ENCODE measurements at places on chromosomes 3 and 15.

DNA sequence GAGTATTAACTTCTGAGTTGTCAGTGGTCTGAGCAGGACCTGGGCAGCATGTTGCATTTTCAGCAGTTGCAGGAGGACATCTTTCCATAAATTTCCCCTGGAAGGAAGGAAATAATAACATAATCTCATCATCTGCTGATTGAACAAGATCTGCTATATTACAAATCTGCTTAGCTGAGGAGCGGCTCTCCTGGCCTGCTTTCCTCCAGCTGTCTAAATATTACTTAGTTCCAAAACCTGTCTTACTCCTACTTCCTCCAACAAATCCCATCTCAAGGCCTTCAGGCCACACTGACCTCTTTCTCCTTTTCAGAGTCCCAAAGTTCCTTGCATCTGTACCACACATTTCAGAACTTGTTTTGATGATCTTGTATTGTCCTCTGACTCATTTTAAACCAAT is 364.4 kb upstream of the MCTP2 start:
- H3K27ac ChIP-seq: no peak overlapping the region
- H3K4me1 ChIP-seq: no peaks in the 10 kb centered on the region
- H3K4me3 ChIP-seq: no peak overlapping the region
- H3K36me3 ChIP-seq: no peaks in the 10 kb centered on the region
- no peaks in the 10 kb centered on the region for H3K27me3 ChIP-seq
- DNase-seq: no peak

GRCh38 chr3:159239059-159239458 is 437.2 kb downstream of the MFSD1 start:
- no peaks in the 10 kb centered on the region for H3K36me3 ChIP-seq
- no peak overlapping the region for H3K27ac ChIP-seq
- no peaks in the 10 kb centered on the region for H3K27me3 ChIP-seq
- DNase-seq: no peak
- H3K4me1 ChIP-seq: no peaks in the 10 kb centered on the region
- H3K4me3 ChIP-seq: no peak overlapping the region

DNA sequence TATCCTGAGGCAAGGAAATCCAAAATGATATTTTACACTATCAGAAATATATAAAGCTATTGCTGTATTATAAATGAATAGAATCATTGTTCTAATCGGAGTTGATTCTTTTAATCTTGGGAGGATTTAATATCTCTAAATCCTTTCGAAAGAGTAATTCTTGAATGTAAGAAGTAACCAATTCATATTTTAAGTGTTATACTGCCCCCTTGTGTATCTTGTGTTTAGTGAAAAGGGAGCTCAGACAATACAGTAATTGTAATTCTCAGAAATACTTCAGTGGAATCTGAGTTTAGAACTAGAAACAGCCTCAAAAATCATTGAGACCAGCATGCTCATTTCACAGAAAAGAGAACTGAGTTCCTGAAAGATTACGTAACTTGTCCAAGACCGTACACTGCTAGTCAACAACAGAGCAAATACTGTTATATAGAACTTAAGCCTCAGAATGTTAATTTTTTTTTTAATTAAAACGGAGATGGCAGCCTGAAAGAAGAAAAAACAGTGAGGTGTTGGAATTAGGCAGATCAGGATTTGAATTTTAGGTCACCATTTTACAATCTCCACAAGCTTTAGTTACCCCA is 42.9 kb downstream of the PLCH1 start:
- H3K27ac ChIP-seq: no peak overlapping the region
- DNase-seq: no peak
- H3K4me1 ChIP-seq: no peaks in the 10 kb centered on the region
- no peaks in the 10 kb centered on the region for H3K27me3 ChIP-seq
- no peak overlapping the region for H3K4me3 ChIP-seq
- no peaks in the 10 kb centered on the region for H3K36me3 ChIP-seq

DNA sequence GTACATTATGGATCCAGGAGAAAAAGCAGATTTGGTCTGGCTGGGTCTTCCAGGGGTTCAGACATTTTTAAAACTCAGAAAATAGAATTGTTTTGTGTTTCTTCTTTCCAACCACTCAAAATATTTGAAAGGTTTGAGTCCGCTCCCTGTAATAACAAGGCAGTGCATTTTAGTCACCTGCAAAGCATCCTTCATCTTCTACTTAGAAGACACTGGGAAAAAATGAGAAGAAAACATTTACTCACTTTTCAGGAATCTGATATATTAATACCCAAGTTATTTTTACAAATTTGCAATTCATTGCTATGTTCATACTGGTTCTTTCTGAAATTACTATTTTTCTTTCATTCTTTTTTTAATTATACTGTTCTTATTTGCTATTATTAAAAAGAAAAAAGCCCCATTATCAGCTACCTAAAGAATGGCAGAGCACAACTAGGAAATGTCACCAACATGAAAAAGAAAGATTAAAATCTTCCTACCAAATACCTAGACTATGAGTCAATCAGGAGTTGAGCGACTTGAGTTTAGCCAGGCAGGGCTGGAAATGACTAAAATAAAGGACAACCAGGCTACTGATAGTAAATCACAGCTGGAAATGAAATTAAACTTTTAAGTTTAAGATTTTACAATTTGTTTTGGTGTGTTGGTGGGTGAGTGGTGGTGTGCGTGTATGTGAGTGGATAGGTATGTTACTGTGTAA is 280.3 kb upstream of the THBS1 start:
- H3K4me3 ChIP-seq: no peak overlapping the region
- DNase-seq: no peak

- no peak for DNase-seq
- H3K27ac ChIP-seq: no peak overlapping the region
- H3K27me3 ChIP-seq: no peaks in the 10 kb centered on the region
- no peaks in the 10 kb centered on the region for H3K36me3 ChIP-seq
- H3K4me1 ChIP-seq: no peaks in the 10 kb centered on the region
Observed at GRCh38 chr3:112504123-112504522, 4.9 kb upstream of the BTLA start.

GRCh38 chr3:66418475-66418931 is 82.3 kb downstream of the LRIG1 start:
- DNase-seq: no peak
- no peaks in the 10 kb centered on the region for H3K27me3 ChIP-seq
- no peak overlapping the region for H3K4me3 ChIP-seq

DNA sequence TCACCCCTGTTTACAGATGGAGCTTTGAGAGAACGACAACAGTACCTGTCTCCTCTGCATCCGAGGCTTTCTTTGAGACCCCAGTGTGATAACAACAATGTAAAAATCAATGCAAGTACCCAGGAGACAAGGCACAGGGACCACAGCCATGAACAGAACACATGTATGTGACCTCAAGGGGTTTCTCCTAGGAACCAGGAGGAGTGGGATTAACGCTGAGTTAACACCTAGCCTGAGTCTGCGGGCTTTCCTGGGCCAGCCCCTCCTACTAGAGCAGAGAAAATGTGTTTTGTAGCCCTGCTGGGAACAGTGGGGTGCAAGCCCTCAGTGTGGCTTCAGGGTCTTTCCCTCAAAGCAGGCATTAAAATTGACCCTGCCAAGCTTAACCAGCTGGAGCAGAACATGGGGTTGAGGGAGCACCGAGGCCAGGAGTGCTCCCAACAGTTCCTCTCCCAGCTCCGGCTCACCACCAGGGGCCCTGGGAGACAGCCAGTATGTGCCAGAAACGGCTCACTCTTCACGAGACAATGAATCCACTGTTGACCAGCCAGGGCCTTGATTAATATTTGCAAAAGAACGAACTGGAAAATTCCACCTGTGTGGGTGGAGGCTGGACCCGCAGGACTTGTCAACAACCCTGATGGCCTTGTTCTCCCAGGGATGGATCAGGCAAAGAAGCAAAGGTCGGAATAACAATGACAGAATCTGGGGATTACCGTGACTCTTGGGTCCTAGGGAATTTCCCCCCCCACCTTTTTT is 3.6 kb downstream of the CHDH start:
- peaks cover 3% of the 10 kb centered on the region for H3K4me1 ChIP-seq
- DNase-seq: peak; percentile 46
- no peaks in the 10 kb centered on the region for H3K27me3 ChIP-seq
- H3K4me3 ChIP-seq: no peak overlapping the region
- H3K27ac ChIP-seq: peak overlapping the region; percentile 11

DNA sequence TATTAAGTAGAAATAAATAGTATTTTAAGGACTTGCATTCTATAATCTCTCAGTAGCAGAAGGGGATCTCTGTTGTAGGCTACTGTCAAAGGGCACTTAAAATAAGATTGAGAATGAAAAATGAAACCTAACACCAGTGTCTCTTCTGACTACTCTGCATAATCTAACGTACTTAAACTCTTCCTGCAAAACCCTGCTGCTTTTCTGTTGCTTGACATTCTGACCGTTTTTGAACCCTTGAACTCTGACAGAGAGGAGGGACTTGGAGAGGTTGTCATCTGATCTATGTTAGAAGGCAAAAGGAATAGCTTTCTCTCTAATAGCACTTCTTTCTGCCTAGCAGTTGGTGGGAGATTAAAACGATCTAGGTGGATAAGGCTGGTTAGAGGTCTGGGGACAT is 204.6 kb downstream of the ZIC1 start:
- no peak overlapping the region for H3K4me3 ChIP-seq
- H3K4me1 ChIP-seq: no peaks in the 10 kb centered on the region
- H3K27me3 ChIP-seq: no peaks in the 10 kb centered on the region
- no peaks in the 10 kb centered on the region for H3K36me3 ChIP-seq

DNA sequence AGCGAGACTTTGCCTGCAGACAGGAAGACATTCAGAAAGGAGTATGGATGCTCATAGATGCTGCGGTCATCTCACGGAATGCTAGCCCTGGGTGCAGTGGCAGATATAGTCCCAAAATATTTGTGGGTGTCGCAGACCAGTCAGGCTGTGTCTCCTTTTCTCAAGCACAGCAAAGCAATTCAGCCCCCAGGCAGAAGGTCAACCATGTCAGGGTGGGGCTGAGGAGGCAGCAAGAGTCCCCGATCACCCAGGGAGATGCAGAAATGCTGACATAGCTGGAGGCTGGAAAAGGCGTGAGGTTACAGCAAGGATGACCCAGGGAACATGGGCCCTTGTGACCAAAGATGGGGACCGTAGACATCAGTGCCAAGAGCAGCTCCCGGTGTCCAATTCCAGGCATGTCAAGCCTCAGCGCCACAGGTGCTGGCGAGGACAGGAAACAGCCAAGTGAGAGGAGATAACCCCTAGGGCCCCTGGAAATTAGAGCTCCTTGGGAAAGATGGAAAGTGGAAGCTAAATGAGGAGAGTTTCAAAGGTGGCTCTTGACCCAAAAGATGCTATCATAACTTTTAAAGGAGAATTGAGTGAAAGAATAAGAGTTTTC is 81.2 kb upstream of the ABHD17C start:
- H3K27ac ChIP-seq: no peak overlapping the region
- H3K36me3 ChIP-seq: no peaks in the 10 kb centered on the region
- H3K4me3 ChIP-seq: no peak overlapping the region
- H3K4me1 ChIP-seq: no peaks in the 10 kb centered on the region
- H3K27me3 ChIP-seq: no peaks in the 10 kb centered on the region
- no peak for DNase-seq

DNA sequence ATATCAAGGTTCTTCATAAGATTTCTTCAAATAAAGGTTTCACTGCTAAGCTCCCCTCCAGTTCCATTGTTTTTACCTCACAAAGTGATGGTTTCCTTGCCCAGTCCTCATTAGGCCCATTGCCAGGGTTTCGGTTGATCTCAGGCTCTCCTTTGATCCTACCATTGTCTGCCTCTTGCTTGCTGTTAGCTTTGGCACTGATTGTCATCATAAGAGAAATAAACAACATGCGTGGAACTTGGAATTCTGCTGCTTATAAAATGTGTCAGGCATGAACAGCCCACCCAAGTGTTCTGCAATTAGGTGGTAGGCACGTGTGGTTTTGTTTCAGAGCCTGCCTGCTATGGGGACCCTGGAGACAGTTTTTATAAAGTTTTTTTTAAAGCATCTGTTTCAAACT is 107.6 kb upstream of the BFSP2 start:
- no peaks in the 10 kb centered on the region for H3K27me3 ChIP-seq
- DNase-seq: no peak
- no peaks in the 10 kb centered on the region for H3K36me3 ChIP-seq
- no peak overlapping the region for H3K27ac ChIP-seq

DNA sequence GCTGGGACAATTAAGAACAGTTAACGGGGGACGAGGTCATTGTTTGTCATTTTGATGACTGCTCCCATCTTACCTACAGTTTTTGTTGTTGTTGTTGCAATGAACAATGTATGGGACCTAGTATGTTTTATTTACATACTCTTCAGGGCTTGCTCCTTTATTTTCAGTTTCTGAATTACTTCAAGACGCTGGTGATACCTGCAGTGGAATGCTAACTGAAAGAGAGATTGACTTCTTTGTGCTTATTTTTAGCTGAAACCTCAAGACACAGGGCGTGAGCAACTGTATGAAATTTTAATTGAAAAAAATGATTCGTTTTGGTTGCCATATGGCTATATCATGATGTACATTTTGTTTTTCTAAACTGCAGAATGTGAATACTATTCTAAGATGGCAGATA is 297.9 kb downstream of the EDEM1 start:
- no peak overlapping the region for H3K4me3 ChIP-seq
- H3K27me3 ChIP-seq: no peaks in the 10 kb centered on the region
- DNase-seq: no peak
- H3K36me3 ChIP-seq: no peaks in the 10 kb centered on the region
- H3K4me1 ChIP-seq: no peaks in the 10 kb centered on the region

- H3K27me3 ChIP-seq: no peaks in the 10 kb centered on the region
- peak; percentile 92 for DNase-seq
- H3K27ac ChIP-seq: peak within 1 kb of the TSS; percentile 69
- peak within 1 kb of the TSS; percentile 72 for H3K4me3 ChIP-seq
- H3K36me3 ChIP-seq: no peaks in the 10 kb centered on the region
Observed at GRCh38 chr15:43185157-43186002, at the start of gene CCNDBP1. TSS of gene CCNDBP1 (plus strand) at chr15:43185403. CDS start at chr15:43185499, 96 bp downstream.

GRCh38 chr15:42202653-42203052 is 5.5 kb downstream of the VPS39 start:
- no peak overlapping the region for H3K27ac ChIP-seq
- DNase-seq: no peak
- H3K4me1 ChIP-seq: no peaks in the 10 kb centered on the region
- no peaks in the 10 kb centered on the region for H3K27me3 ChIP-seq
- H3K4me3 ChIP-seq: no peak overlapping the region

DNA sequence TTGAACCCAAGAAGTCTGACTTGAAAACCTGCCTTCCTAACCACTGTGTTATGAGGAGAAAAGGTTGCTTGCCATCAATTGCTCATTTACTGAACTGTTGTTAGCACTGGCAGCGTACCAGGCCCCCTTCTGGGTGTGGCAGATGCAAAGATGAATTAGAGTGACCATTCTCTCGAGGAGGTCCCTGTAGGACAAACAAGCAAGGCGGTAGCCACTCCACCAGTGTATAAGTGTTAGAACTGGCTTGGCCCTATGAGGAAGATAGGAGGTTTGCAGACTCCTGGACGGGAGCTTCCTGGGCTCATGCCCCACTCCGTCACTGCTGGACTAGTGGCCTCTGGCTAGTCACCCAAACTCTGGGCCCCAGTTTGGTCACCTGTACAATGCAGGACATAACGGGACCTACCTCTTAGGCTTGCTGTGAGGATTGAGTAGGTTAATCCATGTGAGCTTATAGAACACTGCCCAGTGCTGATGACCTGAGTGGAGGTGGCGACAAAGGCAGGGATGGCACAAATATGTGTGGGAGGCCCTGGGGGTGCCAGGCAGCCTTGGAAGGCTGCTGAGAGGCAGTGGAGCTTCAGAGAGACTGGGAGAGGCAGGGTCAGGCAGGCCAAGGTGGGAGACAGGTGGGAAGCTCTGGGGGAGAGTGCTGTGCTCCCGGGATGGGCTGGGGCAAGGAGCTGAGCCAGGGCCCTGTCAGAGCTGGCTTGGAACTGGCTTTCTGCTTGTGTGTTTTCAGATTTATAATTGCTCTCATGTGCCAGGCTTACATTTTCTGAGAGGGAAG is 145.9 kb downstream of the DNAJB8 start:
- peak; percentile 11 for DNase-seq
- no peaks in the 10 kb centered on the region for H3K36me3 ChIP-seq
- H3K4me1 ChIP-seq: no peaks in the 10 kb centered on the region
- H3K27me3 ChIP-seq: no peaks in the 10 kb centered on the region

- H3K4me1 ChIP-seq: no peaks in the 10 kb centered on the region
- H3K27ac ChIP-seq: no peak overlapping the region
- H3K36me3 ChIP-seq: no peaks in the 10 kb centered on the region
- peak; percentile 42 for DNase-seq
Observed at GRCh38 chr3:170584585-170585007, 1.3 kb downstream of the SLC7A14 start.

All from uterus (tissue), 4 donors.